Thymus (tissue), 14 donors: ENCODE measurements at places on chromosomes 1 and 21. TPM values are rescaled to one million over a fixed set of nuclear protein-coding genes. Genes with fewer than 3 reads are reported as not detected.

- no peaks in the 10 kb centered on the region for H3K36me3 ChIP-seq
- H3K4me3 ChIP-seq, result no peak overlapping the region
- H3K27me3 ChIP-seq, result no peaks in the 10 kb centered on the region
- no peak for DNase-seq
- no peak overlapping the region for H3K27ac ChIP-seq
- no peaks in the 10 kb centered on the region for H3K4me1 ChIP-seq
These were observed 770.0 kb upstream of the RGS18 start for GRCh38 chr1:191388283-191388682.

GRCh38 chr1:241045659-241046058, 311.3 kb downstream of the RGS7 start:
- no peak overlapping the region for H3K4me3 ChIP-seq
- H3K4me1 ChIP-seq, result no peaks in the 10 kb centered on the region
- DNase-seq, result no peak
- H3K27me3 ChIP-seq, result no peaks in the 10 kb centered on the region
- H3K36me3 ChIP-seq, result no peaks in the 10 kb centered on the region

GRCh38 chr1:26994787-26995517, 1.5 kb downstream of the TRNP1 start:
- peaks cover 9% of the 10 kb centered on the region for H3K4me1 ChIP-seq
- no peak overlapping the region for H3K4me3 ChIP-seq
- DNase-seq, result no peak

DNA sequence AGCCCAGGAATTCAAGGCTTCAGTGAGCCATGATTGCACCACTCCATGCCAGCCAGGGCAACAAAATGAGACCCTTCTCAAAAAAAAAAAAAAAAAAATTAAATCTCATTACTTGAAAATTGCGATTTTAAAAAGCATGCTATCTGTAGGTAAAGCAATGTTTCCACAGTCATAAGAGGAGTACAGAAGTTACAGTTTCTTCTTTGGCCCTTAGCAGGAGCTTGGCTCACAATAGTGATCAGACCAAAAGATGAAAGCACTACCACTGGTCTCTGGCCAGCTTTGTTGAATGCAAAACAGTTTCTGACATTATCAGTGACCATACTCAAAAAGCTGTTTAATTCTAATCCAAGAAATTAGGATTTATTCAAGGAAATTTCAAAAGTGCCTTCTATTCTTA, 31.2 kb downstream of the VAV3 start:
- no peaks in the 10 kb centered on the region for H3K36me3 ChIP-seq
- no peak overlapping the region for H3K4me3 ChIP-seq
- H3K27ac ChIP-seq, result no peak overlapping the region

GRCh38 chr1:98315309-98315708, 346.2 kb upstream of the SNX7 start:
- H3K27me3 ChIP-seq, result no peaks in the 10 kb centered on the region
- H3K4me1 ChIP-seq, result no peaks in the 10 kb centered on the region
- no peak overlapping the region for H3K4me3 ChIP-seq
- no peaks in the 10 kb centered on the region for H3K36me3 ChIP-seq
- H3K27ac ChIP-seq, result no peak overlapping the region

DNA sequence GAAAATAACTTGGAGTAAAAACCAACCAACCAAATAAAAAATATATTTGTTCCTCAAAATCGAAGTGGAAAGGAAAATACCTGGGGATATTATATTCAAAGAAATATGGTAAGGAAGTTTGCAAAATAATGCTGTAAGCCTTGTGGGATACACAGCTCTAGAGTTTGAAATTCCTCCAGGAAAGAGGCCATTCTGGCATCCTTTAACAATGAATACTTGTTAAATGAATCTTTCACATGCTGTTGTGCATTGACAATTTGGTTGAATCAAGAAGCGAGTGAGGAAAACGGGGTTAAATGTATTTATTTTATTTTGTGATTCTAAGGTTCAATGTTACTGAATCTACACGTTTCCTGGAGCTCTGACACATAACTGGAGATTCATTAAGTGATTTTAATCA, 30.5 kb upstream of the NTNG1 start:
- no peaks in the 10 kb centered on the region for H3K27me3 ChIP-seq
- H3K27ac ChIP-seq, result no peak overlapping the region
- H3K36me3 ChIP-seq, result no peaks in the 10 kb centered on the region
- no peaks in the 10 kb centered on the region for H3K4me1 ChIP-seq
- H3K4me3 ChIP-seq, result no peak overlapping the region

DNA sequence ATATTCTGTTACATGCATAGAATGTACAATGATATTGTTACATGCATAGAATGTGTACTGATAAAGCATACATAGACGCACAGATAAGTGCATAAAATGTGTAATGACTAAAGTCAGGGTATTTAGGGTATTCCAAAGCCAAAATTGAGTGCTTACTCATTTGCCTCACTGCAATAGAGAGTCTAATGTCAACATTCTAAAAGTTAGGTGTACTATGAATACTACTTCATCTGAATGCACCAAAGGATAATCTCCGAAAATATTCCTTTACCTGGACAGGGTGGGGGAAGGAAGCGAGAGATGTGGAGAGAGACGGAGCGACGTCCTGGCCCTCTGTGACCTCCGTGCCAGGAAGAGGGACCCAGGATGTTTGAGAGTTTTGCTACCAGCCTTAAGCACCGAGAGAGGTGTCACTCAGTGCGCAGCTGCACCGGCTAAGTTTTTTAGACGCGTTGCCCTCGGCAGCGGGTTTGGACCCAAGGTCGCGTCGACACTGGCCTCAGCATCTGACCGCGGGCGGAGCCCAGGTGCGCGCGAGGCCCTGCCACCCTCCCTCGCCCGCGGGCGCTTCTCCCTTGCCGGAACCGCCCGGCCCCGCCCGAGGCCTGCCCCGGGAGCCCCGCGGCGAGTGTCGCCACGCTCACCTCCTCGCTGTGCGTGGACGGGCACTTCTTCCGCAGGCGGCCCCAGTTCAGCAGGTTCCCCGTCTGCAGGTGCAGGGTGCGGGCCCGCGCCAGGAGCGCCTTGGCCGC, 660 bp downstream of the GCLM start:
- H3K36me3 ChIP-seq, result no peaks in the 10 kb centered on the region
- H3K4me1 ChIP-seq, result no peaks in the 10 kb centered on the region
- no peak for DNase-seq
- no peaks in the 10 kb centered on the region for H3K27me3 ChIP-seq

- no peak overlapping the region for H3K27ac ChIP-seq
- no peaks in the 10 kb centered on the region for H3K27me3 ChIP-seq
- peaks cover 10% of the 10 kb centered on the region for H3K4me1 ChIP-seq
- no peak overlapping the region for H3K4me3 ChIP-seq
These were observed 110.9 kb downstream of the RGL1 start for GRCh38 chr1:183915625-183916510.

- peak; percentile 38 for DNase-seq
- no peaks in the 10 kb centered on the region for H3K27me3 ChIP-seq
- H3K36me3 ChIP-seq, result no peaks in the 10 kb centered on the region
- no peak overlapping the region for H3K4me3 ChIP-seq
- no peak overlapping the region for H3K27ac ChIP-seq
These were observed 120.6 kb upstream of the RAVER2 start for GRCh38 chr1:64624218-64624713.

DNA sequence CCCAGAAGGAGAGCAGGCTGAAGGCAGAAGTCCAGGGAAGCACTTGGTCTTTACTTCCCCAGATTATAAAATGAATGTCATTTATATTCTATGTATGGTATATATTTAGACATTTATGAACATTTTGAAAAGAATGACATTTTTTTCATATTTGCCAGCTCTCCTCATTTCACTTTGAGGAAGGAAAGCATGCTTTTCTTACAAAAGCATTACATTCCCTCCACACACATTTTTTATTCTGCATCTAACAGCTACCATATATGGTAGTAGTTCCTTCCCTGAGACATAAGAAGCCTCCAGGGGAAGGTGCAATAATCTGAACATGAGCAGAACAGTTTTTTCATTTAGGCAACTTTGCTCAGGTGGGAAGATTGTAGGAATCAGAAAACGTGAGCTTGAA, 94.0 kb downstream of the LRRC7 start:
- DNase-seq, result no peak
- no peaks in the 10 kb centered on the region for H3K36me3 ChIP-seq
- H3K4me3 ChIP-seq, result no peak overlapping the region
- no peaks in the 10 kb centered on the region for H3K4me1 ChIP-seq
- H3K27ac ChIP-seq, result no peak overlapping the region
- no peaks in the 10 kb centered on the region for H3K27me3 ChIP-seq

DNA sequence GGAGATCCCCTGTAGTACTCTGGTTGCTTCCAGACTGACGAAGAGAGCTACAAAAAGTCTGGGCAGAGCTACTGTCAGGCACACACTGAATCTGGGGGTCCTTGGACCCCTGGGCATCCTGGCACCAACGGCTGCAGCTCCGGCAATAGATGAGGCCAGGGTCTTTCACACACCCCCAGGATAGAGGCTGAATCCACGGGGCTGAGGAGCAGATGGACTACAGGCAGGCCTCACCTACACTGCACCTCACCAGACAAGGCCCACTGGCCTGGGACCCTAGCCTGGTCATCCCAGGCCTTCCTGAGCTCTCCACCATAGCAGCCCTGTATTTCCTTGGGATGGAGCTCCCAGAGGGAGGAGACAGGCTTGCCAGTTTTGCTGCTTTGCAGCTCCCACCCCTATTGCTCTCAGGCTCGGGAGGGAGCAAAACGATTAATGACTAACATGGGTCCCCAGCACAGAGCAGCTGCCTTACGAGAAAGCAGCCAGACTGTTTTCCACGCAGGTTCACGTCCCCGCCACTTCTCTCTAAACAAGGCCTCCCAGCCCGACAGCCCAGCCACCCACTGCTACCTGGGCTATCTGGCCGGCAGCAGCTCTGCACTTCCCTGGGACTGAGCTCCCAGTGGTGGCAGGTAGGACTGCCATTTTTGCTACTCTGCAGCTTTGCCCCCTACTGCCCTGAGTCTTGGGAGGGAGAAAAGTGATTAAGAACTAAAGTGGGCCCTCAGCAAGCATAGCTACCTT, 1022.5 kb upstream of the ADGRL2 start:
- no peaks in the 10 kb centered on the region for H3K27me3 ChIP-seq
- no peak overlapping the region for H3K4me3 ChIP-seq
- H3K36me3 ChIP-seq, result no peaks in the 10 kb centered on the region
- no peak overlapping the region for H3K27ac ChIP-seq
- H3K4me1 ChIP-seq, result no peaks in the 10 kb centered on the region
- no peak for DNase-seq

- DNase-seq, result no peak
- no peaks in the 10 kb centered on the region for H3K36me3 ChIP-seq
- no peak overlapping the region for H3K27ac ChIP-seq
- H3K4me1 ChIP-seq, result no peaks in the 10 kb centered on the region
- no peaks in the 10 kb centered on the region for H3K27me3 ChIP-seq
These were observed 268.8 kb downstream of the KCTD3 start for GRCh38 chr1:215835951-215836350.

DNA sequence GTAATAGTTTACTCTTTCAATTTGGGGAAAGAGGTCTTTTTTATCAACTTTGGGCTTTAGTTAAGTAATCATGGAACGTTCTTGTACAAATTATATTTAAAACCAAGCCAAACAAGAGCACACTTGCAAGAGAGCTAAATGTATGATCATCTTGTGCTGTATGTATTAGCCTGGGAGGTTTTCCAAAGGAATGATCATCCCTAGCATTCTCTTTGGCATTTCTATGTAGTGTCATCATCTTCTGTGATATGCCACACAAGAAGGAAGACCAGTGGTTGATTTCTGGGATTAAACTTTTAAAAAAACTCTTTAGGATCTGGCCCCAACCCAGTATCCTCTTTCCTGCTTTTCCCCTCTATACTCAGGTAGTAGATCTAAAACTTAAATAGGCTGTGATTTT, 38.4 kb upstream of the KCNQ4 start:
- H3K27me3 ChIP-seq, result no peaks in the 10 kb centered on the region
- H3K4me3 ChIP-seq, result no peak overlapping the region
- peaks cover 48% of the 10 kb centered on the region for H3K36me3 ChIP-seq
- no peak for DNase-seq
- H3K4me1 ChIP-seq, result peaks cover 7% of the 10 kb centered on the region
- H3K27ac ChIP-seq, result no peak overlapping the region

The CFAP45 gene
- total RNA-seq, result 0.52 TPM

The C4BPA gene
- 0.09 TPM for total RNA-seq

The RIMKLA gene
- total RNA-seq, result 0.19 TPM

The S100B gene
- total RNA-seq, result 36.5 TPM

The ADGRB2 gene
- total RNA-seq, result 6.0 TPM
